ENCODE measurements at places on chromosomes 16 and 17. TPM values are rescaled to one million over a fixed set of nuclear protein-coding genes. Genes with fewer than 3 reads are reported as not detected.

Gene ZNF75A
- total RNA-seq = 26.1 TPM

Gene KCTD19
- not detected for total RNA-seq

- peak; percentile 61 for DNase-seq
These were observed 97.6 kb downstream of the NPIPB11 start for GRCh38 chr16:29308644-29309546.

GRCh38 chr17:43753493-43754129 lies 5.0 kb downstream of the SOST start:
- no peak for DNase-seq

GRCh38 chr16:79537584-79537983 lies 63.0 kb downstream of the MAF start:
- no peak for DNase-seq

GRCh38 chr16:52546291-52547003 lies 496 bp downstream of the TOX3 start:
- no peak for DNase-seq

DNA sequence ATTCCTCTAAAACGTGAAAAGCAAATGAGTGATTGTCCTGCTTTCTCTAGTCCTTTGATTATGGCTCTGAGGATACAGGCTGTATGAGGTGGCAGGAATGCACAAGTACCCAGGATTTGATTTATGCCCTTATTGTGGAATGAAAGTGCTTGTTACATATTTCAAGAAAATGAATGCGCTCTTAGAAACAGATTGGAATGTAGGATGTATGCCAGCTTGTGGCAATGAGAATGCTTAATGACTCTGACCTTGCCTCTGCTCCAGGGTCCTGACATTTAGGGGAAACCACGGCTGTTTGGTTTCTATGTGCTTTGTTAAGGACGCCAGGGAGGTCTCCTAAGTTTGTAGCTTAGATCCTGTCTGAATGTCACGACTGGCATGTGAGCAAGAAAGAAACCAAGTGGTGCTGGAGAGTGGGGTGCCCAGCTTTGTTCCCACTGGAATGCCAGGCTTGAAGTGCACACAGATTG lies 22.0 kb downstream of the PRCD start:
- DNase-seq = peak; percentile 84

GRCh38 chr16:8642146-8642545 lies 20.6 kb downstream of the METTL22 start:
- no peak for DNase-seq

GRCh38 chr16:83574388-83574787 lies 233.4 kb upstream of the HSBP1 start:
- DNase-seq = no peak

Gene HNF1B
- not detected for total RNA-seq

GRCh38 chr17:57570724-57571344 lies 174.3 kb downstream of the CCDC182 start:
- peak; percentile 25 for DNase-seq

Gene ARHGAP44
- 2.9 TPM for total RNA-seq

- no peak for DNase-seq
These were observed 44.7 kb downstream of the IRF8 start for GRCh38 chr16:85943711-85944110.

Gene C17orf78
- total RNA-seq = not detected

DNA sequence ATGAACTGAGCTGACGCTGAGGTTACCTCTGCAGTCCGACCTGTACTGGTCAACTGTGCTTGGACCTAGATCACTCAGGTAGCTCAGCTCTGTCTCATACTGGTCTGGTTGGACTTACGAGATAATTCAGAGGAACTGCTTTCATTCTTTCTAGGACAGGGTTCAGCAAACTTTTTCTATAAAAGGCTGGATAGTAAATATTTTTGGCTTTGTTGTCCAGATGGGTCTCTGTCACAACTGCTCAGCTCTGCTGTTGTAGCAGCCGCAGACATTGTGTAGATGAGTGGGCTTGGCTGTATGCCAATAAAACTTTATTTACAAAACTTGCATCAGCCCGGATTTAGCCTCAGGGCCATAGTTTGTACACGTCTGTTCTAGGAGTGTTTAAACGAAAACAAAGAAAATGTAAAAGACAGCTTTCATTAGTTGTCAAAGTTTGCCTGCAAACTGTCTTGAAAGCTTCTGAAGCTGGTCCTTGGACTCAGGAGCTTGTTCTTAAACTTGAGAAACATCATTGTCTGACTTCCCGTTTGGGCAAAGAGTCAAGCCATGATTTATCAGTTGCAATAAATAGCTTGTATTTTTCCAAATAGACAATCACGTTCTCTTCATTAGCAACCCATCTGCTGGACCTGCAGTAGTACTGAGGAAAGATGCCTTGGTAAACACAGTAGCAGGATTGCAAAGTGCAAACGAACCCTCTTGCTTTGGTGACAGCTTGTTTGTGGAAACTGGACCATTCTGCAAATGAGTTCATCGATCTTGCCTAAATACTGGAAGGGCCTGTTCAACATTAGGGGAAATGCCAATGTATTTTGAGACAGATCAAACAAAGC lies 253.4 kb downstream of the SNX29 start:
- DNase-seq = no peak

- DNase-seq = no peak
These were observed 9.1 kb downstream of the SLC39A11 start for GRCh38 chr17:73083432-73083831.

Gene AATK
- under 0.01 TPM for total RNA-seq

DNA sequence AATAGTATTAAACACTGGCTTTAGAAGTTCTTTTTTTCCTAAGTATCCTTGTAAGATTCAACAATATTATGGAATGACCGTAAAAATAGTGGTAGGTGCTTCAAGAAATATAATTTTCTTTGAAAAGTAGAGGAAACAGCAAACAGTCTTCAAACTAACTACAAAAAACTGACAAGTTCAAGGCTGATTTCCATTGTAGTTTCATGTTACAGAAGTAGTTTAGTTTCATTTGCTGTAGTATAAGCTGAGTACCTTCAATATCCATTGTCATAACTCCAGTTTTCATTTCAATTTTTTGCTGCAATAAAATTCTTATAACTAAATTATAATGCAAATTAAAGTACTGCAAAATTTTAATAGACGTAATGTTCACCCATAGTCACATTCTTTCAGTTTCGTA lies 19.3 kb downstream of the PHKB start:
- DNase-seq = no peak

DNA sequence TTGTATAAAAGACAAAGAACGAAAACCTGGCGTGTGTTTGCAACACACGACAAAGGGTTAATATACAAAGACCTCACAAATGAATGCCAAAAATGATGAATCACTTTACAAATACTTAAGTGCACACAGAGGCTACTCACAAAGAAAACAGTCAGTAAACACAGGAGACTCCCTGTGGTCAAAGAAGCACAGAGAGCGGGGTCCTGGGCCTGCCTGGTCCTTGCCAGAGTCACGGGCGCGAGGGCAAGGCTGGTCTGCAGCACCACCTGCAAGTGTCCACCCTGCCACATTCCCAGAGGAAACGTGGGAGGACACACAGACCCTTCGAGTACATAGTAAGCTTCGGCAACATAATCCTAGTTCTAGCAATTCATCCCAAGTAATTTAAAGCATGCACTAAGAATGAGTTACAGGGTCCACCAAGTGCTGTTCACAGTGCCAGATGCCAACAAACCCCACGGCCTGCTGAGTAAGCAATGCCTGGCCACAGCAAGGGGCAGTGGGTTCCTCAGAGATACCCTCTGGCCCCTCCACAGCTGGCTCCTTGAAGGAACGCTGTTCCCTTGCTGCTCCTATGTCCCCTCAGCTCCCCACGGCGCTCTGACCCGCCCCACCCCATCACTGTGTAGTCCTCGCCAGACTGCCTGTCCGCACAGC lies 24.6 kb upstream of the FAAP100 start:
- DNase-seq = peak; percentile 98

Data from osteoblast (primary cell).